ENCODE measurements at places on chromosomes 7 and 10.
A peak's percentile ranks its signal among the peaks of the same experiment; 100 is the strongest.

DNA sequence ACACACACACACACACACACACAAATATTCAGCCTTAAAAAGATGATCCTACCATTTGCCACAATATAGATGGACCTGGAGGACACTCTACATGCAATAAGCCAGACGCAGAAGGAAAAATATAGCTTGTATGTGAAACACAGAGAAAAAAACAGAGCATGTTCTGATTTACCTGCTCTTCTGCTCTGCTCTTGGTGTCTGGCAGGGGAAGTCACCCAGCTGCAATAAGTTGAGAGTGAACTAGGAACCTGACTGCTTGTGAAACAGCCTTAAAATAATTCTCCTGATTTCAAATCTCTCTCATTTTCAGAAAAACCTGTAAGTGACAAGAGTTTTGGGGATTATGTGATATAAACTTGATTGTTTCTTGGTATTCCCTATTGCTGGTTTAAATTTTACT is 31.0 kb upstream of the KCND2 start:
- no peak for DNase-seq

GRCh38 chr7:45574669-45575500 is 717 bp downstream of the ADCY1 start:
- no peak for DNase-seq

GRCh38 chr7:17233603-17234002 is 64.8 kb upstream of the AHR start:
- no peak for DNase-seq

DNA sequence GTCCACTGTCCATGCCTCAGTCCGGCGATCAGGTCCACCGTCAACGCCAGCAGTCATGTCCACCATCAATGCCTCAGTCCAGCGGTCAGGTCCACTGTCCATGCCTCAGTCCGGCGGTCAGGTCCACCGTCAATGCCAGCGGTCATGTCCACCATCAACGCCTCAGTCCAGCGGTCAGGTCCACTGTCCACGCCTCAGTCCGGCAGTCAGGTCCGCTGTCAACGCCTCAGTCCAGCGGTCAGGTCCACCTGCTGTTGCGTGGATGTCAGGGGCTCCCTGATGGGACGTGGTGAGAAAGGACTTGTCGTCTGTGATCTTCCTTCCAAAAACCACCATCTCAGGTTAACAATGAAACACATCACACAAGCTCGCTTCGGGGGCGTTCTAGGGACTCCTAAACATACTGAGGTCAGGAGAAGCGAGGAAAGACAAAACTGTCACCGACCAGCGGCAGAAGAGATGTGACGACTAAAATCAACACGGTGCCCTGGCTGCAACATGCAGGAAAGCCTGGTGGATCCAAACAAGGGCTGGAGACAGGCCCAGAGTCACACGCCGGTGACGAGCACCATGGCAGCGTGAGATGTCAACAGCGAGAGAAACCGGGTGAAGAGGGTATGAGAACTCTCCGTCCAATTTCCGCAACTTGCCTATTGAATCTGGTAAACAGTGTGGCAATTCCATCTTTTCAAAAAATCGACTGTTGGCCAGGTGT is 264.2 kb downstream of the MAD1L1 start:
- DNase-seq: no peak

DNA sequence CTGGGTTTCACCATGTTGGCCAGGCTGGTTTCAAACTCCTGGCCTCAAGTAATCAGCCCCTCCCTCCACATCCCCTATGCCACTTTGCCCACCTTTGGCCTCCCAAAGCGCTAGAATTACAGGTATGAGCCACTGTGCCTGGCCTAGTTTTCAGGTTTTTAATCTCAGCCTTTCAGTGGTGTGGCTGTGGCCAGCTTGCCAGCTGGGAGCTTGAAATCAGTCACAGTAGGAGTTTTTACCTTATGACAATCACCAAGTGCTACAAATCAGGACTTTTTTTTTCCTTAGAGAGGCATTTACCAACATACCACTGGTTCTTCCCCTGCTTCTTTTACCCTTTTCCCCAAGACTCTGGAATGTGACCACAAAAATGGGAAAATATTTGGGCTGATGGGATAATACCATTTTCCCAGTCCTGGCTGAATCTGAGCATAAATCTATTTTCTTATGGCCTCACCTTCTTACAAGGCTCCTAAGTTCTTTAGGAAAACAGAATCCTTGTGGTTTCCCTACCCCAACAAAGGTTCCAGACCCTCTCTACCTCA is 6.2 kb downstream of the STEAP4 start:
- DNase-seq: no peak

GRCh38 chr10:22761569-22762220 is 47.3 kb upstream of the PIP4K2A start:
- no peak for DNase-seq

GRCh38 chr7:55570939-55571338 is 1.4 kb downstream of the VOPP1 start:
- DNase-seq: peak; percentile 96

DNA sequence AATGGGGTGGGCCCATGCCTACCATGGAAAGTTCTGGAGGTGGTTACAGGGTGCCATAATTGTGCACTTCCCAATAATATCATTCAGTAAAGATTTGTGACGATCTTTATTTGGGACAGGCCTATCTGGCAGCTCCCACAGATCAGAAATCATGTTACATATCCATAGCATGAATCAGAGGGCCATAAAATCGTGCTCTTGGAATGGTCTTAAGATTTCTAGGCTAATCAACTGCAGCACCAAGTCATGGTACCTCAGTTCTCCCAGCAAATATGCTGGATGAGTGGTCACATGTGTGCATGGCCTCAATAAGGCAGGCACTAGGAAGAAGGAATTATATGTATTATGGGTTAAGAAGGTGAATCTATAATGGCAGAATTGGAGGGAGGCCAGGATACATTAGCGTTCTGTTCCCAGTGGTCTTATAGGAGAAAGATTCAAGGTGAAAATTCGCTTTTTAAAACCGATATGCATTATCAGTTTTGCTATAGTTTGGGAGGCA is 134.7 kb downstream of the NRP1 start:
- no peak for DNase-seq

- DNase-seq: no peak
These were observed 50.7 kb downstream of the MDFIC start for GRCh38 chr7:114972567-114972966.

GRCh38 chr7:143900230-143900766 is 1.7 kb downstream of the TCAF1 start:
- no peak for DNase-seq

GRCh38 chr10:62396864-62397263 is 22.7 kb downstream of the ZNF365 start:
- no peak for DNase-seq

GRCh38 chr10:103921750-103922195 is 3.8 kb upstream of the STN1 start:
- DNase-seq: no peak

DNA sequence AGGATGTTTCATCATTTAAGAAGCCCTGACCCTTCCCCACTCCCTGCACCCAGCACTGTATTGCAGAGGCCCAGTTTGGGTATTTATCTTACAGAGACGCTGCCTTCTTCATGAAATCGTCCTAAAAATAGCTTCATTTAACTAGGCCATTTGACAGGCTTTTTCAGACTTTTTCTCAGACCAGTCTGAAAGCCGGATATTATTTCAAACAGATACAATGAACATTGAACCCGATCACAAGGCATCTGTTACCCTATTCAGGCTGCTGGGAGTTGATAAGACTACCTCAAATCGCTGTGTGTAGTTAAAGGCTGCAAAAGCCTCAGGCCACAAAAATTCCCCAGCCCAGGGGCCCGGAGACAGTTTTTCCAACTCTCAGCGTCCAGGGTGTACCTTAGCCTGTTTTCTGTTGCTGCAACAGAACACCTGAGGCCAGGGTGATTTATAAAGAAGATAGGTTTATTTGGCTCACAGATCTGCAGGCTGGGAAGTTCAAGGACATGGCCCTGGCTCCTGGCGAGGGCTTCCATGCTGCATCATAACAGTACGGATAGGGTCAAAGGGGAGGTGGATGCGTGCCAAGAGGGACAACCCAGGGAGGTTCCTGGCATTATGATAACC is 130.7 kb upstream of the SH2B2 start:
- DNase-seq: no peak

GRCh38 chr7:66452165-66452564 is 176.5 kb upstream of the KCTD7 start:
- no peak for DNase-seq

- DNase-seq: no peak
These were observed 91.5 kb upstream of the THSD7A start for GRCh38 chr7:11923376-11923930.

DNA sequence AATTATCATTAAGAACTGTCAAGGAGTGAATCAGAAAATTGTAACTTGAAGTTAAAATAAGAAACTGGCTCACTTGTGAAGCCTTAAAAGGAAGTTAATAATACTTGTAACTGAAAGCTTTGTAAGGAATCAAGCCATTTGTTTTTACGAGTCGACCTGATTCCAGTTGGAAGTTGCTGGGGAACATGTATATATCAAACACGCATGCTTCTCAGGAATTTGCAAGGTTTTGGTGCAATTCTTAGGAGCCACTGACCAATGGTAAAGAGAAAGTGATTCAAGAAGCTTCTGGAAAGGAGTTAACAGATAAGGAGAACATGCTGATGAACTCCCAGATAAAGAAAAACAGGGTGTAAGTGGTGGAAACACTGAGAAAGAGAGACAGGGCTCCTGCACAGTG is 56.4 kb downstream of the ETV1 start:
- no peak for DNase-seq

DNA sequence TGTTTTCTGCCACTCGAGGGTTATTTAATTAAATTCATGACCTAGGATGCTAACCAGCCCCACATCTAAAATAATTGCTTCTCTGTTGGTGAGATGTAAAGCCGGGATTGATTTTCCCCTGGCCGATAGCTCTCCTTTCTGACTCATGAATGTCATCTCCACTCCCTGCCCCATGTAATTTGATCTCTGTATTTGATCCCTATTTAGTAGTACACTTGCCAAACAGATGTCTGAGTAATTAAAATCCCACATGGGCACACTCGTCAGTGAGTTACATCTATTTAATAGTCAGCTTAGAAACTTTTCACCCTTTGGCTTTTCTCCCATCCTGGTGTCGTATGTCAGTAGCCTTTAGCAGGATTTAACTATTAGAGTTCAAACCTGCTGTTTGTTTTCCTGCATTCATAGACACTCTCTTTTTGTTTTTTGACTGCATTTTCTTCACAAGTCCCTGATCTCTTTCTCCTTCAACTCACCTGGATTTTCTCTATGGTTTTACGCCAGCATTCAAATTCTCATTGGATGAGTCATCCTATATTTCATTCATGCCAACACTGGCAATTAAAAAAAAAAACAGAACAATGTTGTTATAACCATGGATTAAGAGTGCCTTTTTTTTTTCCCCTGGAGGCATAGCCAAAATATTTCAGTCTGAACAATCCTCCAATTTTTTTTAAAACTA is 82.7 kb downstream of the SPAG6 start:
- DNase-seq: peak; percentile 21

- DNase-seq: no peak
These were observed 146.5 kb upstream of the PRSS1 start for GRCh38 chr7:142602756-142603155.

- no peak for DNase-seq
These were observed 7.1 kb downstream of the KCNMA1 start for GRCh38 chr10:77630507-77630848.

GRCh38 chr7:84844771-84845170 is 342.1 kb downstream of the SEMA3D start:
- no peak for DNase-seq

DNA sequence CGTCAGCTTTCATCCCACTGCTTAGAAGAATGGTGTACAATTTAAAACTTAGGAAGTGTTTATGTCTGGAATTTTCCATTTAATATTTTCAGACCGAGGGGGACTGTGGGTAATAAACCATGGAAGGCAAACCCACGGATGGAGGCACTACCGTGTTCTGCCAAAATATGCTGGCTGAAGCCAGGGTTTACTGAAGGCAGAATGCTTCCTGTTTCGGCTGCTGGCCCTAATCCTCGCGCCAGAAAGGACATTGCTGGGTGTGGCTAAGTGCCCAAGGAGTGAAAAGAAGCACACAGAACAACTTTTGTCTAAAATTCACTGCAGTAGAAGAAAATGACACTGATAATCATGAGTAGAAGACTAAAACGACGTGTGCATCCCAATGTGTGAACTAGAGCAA is 32.3 kb downstream of the PITRM1 start:
- DNase-seq: no peak

GRCh38 chr7:128356546-128357216 is 4.8 kb downstream of the PRRT4 start:
- no peak for DNase-seq

- DNase-seq: no peak
These were observed 67.3 kb downstream of the MEST start for GRCh38 chr7:130559184-130559583.

- no peak for DNase-seq
These were observed at the start of gene AKR1B15 for GRCh38 chr7:134548877-134549276. AKR1B15 (plus strand) TSS chr7:134549110; CDS start chr7:134564620, 15,510 bp downstream.

GRCh38 chr10:110774069-110775019 is 97.4 kb upstream of the PDCD4 start:
- peak; percentile 76 for DNase-seq

GRCh38 chr10:19848226-19848985 is 32.2 kb downstream of the PLXDC2 start:
- DNase-seq: no peak

GRCh38 chr10:77661674-77662073 is 24.1 kb upstream of the KCNMA1 start:
- DNase-seq: no peak

DNA sequence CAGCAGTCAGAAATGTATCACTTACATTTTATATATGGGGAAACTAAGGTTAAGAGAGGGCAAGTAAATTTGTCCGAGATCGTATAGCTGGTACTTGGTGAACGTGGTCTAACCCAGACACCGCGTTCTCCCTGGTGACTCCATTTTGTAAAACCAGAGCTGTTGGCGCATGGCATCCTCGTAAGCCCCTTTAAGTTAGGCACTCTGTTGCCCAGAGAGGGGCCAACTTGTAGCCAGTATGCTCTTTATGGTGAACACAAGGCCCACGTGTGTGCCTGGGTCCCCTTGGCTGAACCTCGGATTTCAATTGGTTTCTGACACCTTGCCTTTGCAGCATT is 39.7 kb upstream of the ZNF518A start:
- DNase-seq: no peak

- DNase-seq: no peak
These were observed 540.7 kb downstream of the DNAJB6 start for GRCh38 chr7:157877298-157878090.

DNA sequence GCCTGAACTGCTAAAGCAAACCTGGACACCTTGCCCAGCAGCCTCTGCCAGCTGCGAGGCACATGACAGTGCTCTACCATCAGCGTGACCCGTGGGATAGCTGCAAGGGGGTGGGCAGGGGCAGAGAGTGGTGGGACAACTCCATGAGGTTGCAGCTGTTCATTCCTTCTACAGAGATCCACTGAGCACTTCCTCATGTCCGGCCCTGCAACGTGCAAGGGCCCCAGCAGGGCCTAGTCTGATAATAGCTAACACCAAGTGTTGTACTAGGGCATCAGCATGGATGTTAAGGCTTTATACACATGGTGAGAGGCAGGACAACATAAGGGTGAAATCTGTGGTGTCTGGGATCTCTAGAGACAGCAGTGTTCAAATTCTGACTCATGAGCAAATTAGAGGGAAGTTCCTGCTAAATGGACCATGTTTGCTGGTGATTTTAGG is 14.3 kb downstream of the NOD1 start:
- no peak for DNase-seq

- no peak for DNase-seq
These were observed 215.8 kb upstream of the PFKP start for GRCh38 chr10:2851566-2851965.

- no peak for DNase-seq
These were observed 50.0 kb downstream of the DLD start for GRCh38 chr7:107940951-107941350.

GRCh38 chr7:75758491-75758890 is 13.5 kb downstream of the CCL26 start:
- DNase-seq: no peak
